ENCODE measurements at places on chromosomes 2 and 18.
A peak's percentile ranks its signal among the peaks of the same experiment; 100 is the strongest.

GRCh38 chr2:219687882-219688559 lies 60.6 kb downstream of the SLC4A3 start:
- DNase-seq = no peak

- DNase-seq = peak; percentile 36
Measured at GRCh38 chr2:119367472-119368099, 809 bp downstream of the DBI start.

- DNase-seq = no peak
Measured at GRCh38 chr2:155412598-155412997, 714.1 kb downstream of the KCNJ3 start.

- no peak for DNase-seq
Measured at GRCh38 chr2:236054125-236054524, 114.1 kb downstream of the GBX2 start.

- peak; percentile 88 for DNase-seq
Measured at GRCh38 chr2:218892693-218893348, 12.2 kb downstream of the WNT10A start.

GRCh38 chr2:54239427-54239826 lies 16.6 kb downstream of the TSPYL6 start:
- no peak for DNase-seq

GRCh38 chr2:59195851-59196250 lies 954.7 kb upstream of the FANCL start:
- no peak for DNase-seq

GRCh38 chr2:233351423-233351822 lies 2.9 kb upstream of the DGKD start:
- no peak for DNase-seq

DNA sequence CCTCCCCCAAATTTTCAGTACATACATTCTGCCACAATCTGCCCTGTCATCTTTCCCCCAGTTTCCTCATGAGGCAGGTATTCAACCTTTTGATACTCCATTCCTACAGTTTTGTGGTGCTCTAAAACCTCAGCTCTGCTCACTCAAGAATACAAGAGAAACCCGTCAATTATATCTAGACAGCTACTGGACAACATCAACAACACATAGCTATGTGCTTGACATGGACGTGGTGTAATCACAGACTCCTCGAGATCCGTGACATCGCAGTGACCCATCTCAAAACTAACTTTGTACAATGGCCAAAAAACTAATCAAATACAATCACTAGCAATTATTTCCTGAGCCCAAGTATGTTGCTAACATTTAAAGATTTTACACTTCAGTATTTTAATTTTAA lies 23.6 kb downstream of the WDSUB1 start:
- no peak for DNase-seq

DNA sequence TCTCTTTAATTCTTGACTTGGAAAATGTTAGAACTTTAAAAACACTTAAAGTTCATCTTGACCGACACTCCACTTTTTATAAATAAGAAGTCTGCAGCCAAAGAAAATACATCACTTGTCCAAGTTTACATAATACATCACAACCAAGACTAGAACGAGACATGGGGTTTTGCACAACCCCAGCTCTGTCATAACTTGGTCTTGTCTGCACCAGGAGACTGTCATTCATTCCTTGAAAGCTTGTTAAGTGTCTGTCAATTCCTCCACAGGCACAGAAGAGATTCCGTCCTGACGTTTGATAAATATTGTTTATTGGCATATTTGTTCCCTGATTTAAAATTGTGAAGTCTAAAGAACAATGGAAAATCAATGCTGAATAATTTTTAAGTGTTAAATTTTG lies 139.5 kb upstream of the SETBP1 start:
- DNase-seq = no peak

DNA sequence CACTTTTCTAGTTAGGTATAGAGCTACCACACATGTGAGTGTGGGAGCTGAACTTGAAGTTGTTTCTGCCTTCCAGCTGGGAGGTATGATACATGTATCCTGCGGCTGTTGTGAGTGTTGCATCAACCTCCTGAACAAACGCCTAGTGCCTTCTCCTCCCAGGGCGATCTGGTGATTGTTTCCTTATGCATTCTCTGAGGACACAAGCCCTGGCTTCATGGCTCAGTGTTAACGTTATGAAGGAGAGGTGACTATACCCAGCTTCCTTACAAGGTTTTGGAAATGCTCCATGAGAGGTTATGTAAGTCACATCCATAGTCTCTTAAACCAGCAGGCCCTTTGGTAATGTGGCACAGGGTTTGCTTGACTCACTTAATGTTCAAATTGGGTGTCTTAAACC lies 64.9 kb downstream of the SPRED2 start:
- no peak for DNase-seq

DNA sequence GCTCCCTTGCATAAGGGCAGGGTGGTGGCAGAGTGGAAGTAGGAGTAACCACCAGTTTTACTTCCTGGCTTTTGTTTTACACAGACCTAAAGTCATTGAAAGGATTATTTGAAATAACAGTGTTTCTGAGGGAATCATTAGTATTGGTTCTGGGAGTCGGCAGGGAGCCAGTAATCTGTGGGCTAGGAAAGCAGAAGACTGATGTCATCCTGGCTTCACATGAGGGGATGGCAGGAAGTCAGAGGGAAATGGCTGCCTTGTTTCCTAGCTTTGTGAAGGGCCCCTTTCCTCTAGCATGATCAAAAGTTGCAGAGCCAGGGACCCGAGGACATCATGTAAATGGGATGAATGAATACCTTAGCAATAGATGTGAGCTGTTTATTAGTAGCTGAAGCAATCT lies 792.6 kb downstream of the CPS1 start:
- no peak for DNase-seq

DNA sequence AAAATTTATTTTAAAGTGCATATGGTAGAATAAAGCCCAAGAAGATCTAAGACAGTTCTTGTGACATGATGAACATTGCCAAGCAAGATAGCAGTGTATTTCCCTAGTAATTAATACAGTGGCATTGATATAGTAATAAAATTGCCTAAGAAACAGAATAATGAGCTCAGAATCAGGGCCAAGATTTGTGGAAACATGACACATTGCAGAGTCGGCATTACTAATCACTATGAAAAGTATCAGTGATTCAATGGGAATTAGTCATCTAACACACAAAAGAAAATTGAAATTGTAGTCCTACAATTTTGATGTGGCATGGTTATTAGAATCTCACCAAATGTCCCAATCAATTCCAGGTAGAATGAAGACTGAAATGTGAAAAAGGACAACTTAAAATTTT lies 243.0 kb upstream of the CYRIA start:
- no peak for DNase-seq
